Activated effector memory CD4-positive, alpha-beta T cell treated with Interleukin-2 at 50 U/mL for 16 hours (primary cell): ENCODE measurements at places on chromosomes 3 and 15.

- DNase-seq: no peak
Observed at GRCh38 chr15:100095541-100096247, 246.1 kb downstream of the ADAMTS17 start.

GRCh38 chr3:52143616-52144015, 10.6 kb downstream of the POC1A start:
- DNase-seq: no peak

- no peak for DNase-seq
Observed at GRCh38 chr3:62875558-62876002, 364 bp upstream of the CADPS start.

GRCh38 chr15:35888815-35889214, 342.9 kb upstream of the DPH6 start:
- DNase-seq: no peak

DNA sequence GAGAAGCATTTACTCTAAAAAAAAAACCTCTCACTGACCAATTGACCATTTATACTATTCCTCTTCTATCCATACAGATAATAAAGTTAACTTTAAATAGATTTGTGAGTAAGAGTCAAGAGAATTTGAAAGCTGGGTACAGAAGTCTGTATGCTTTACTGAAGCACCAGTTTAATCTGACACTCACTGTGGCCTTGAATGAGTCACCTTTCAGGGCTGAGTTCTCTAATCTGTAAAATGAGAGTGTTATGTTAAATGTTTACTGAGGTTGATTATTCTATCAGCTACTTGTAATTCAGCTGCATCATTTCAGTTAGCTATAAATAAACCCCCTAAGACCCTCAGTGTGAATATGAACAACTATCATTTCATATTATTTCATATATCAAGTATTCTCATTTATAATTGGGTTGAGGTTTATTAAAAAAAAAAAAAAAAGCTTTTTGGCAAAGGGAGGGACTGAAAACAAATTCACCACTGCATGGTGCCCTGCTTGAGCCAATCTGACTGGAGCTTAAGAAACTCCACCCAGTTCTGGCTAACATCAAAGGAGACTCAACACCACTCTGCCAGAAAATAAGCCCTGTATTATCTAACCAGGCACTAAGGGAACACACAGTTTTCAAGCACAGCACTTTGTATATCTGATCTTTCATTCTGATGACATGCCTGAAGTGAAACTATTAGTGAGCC, 2.8 kb downstream of the MAP4 start:
- DNase-seq: no peak

- DNase-seq: no peak
Observed at GRCh38 chr15:88701561-88702095, 62.8 kb downstream of the ISG20 start.

DNA sequence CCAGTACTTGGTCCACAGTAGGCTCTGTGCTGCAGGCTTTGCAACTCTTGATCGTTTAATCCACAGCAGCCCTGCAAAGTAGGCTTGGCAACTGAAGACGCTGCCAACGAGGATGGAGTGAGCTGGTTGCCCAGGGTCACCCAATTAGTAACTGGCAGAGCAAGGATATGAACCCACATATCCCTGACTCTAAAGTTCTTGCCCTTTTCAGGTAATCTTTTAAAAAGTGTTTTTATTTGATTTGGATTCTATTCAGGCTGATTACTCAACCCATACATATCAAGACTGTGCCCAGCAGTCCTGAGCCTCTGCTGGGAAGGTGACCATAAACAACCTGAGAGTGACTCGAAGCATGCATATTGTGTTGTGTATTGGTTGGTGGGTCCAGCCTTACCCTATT, 50.3 kb downstream of the PSMD6 start:
- no peak for DNase-seq

DNA sequence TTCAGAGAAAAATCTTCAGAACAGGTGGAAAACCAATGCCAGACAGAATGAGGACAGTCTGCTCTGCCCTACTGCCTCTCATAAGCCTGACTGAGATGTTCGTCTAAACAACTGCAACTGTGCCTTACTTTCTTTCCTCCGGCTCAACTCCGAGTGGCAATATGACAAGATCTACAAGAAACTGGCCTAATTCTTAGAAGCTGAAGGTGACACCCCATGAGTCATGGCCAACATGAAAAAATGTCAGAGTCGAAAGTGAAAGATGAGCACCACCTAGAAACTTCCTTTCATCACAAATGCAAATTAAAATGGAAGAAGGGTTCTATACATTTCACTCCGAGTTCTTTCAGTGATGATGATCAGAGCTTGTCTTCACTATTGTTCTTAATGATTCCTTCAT, 12.9 kb downstream of the PCYT1A start:
- DNase-seq: peak; percentile 51

- no peak for DNase-seq
Observed at GRCh38 chr3:3705090-3705775, 94.0 kb upstream of the LRRN1 start.
